Trophoblast cell (in vitro differentiated cells and primary cell): ENCODE measurements at places on chromosomes 6 and 20.

DNA sequence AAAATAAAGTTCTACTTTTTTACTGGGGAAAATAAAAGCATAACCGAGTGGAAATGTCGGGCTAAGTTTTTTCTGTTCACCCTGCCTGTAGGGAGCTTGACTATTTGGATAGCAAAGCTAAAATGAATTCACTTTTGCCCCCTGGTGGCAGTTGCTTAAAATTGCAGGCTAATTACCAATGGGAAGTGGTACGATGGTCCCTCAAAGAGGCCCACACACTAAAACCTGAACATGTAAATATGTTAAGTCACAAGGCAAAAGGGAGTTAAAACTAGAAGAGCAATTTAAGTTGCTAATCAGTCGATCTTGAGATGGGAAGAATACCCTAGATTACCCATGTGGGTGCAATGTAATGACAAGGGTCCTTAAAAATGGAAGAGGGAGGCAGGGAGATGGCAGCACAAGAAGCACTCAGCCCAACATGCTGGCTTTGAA is 916 bp upstream of the SUN5 start:
- H3K4me3 ChIP-seq: no peak overlapping the region
- H3K27ac ChIP-seq: no peak overlapping the region
- H3K27me3 ChIP-seq: no peaks in the 10 kb centered on the region
- no peaks in the 10 kb centered on the region for H3K36me3 ChIP-seq
- DNase-seq: no peak

GRCh38 chr20:4835244-4836177 is 113.8 kb downstream of the PRND start:
- no peaks in the 10 kb centered on the region for H3K27me3 ChIP-seq
- H3K4me3 ChIP-seq: no peak overlapping the region
- peaks cover 9% of the 10 kb centered on the region for H3K4me1 ChIP-seq
- DNase-seq: no peak
- H3K36me3 ChIP-seq: no peaks in the 10 kb centered on the region
- H3K27ac ChIP-seq: no peak overlapping the region

- H3K4me1 ChIP-seq: no peaks in the 10 kb centered on the region
- H3K36me3 ChIP-seq: no peaks in the 10 kb centered on the region
Measured at GRCh38 chr6:32244946-32245398, 21.1 kb upstream of the NOTCH4 start.

DNA sequence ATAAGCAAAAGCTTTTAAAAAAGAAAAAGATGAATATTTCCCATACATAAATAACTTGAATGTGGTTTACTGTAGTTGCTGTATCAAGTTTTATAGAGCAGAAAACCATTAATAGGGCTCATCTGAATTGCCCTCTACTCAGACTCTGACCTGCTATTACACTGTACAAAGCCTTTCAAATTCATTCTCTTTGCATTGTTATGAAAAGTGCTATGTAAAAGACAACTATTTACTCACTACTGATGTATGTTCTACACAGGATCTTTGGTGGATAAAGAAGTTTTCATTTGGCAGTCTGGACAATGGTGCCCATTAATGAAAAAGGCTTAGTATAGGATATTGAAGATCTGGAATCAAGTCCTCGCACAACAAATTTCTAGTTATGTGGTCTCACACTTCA is 199.1 kb upstream of the RUNX2 start:
- H3K27ac ChIP-seq: no peak overlapping the region
- H3K27me3 ChIP-seq: no peaks in the 10 kb centered on the region
- H3K4me3 ChIP-seq: no peak overlapping the region
- DNase-seq: no peak
- no peaks in the 10 kb centered on the region for H3K4me1 ChIP-seq

DNA sequence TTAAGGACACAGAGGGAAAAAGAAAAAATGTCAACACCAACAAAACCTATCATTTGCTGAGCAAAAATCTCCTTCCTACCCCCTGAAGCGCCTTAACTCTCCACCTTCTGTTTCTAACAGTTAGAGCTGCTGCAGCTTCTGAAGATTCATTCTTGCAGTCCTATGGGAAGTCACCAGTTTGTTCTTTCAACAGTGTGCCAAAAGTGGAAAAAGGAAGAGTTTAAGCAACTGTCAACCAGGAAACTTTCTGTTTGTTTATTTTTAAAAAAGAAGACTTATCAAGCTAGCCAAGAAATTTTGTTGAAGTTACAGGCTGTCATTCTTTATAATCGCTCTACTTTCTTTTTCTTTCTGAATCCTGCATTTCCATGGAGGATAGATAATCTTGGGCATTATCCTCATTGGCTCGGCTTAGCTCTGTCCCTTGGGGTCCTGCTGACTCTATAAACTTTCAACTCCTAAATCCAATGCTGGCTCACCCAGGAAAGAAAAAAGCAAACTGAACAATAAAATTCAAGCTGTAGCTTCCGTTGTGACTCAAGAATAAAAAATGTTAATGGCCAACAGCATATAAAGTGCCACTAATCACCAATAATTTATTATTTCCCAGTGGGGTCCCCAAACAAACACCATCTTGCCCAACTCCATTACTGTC is 172.8 kb upstream of the CITED2 start:
- no peak overlapping the region for H3K27ac ChIP-seq
- no peak for DNase-seq
- H3K27me3 ChIP-seq: no peaks in the 10 kb centered on the region
- no peaks in the 10 kb centered on the region for H3K4me1 ChIP-seq
- H3K4me3 ChIP-seq: no peak overlapping the region
- H3K36me3 ChIP-seq: no peaks in the 10 kb centered on the region

- no peak for DNase-seq
Measured at GRCh38 chr20:47499053-47499452, 2.6 kb upstream of the NCOA3 start.
